ENCODE measurements at places on chromosomes 7 and 10.

DNA sequence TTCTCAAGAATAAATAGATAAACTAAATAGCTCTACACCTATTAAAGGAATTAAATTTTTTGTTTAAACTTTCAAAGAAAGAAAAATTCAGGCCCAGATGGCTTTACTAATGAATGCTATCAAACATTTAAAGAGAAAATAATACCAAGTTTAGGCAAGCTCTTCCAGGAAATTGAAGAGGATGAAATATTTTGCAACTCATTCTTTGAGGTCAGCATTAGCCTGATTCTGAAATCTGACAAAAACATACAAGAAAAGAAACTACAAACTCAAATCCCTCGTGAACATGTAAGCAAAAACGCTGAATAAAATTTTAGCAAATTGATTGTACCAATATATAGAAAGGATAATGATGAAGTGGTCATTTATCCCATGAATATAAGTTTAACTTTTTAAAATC is 93.4 kb downstream of the RTKN2 start:
- DNase-seq = no peak

GRCh38 chr10:110694820-110695538 is 50.8 kb downstream of the RBM20 start:
- DNase-seq = no peak

GRCh38 chr10:35300063-35300699 is 36.1 kb upstream of the CCNY start:
- DNase-seq = no peak

DNA sequence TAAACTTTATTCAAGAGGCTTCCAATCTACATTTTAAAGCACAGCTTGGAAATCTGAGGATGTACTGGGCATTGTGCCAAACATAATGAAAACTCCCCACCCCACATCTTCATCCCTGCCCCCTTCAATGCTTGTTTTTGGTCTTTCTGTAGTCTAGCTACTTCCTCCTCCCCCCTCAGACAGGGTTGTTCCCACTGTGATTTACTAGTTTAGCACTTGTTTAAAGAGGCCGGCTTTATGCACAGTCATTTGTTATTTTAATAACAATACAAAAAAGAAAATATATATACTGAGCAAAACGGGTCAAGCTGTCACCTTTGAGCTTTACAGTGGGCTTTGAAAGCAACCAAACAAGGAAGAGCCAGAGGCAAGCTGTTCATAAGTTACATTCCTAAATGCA is 132.6 kb downstream of the CHRM2 start:
- DNase-seq = no peak

DNA sequence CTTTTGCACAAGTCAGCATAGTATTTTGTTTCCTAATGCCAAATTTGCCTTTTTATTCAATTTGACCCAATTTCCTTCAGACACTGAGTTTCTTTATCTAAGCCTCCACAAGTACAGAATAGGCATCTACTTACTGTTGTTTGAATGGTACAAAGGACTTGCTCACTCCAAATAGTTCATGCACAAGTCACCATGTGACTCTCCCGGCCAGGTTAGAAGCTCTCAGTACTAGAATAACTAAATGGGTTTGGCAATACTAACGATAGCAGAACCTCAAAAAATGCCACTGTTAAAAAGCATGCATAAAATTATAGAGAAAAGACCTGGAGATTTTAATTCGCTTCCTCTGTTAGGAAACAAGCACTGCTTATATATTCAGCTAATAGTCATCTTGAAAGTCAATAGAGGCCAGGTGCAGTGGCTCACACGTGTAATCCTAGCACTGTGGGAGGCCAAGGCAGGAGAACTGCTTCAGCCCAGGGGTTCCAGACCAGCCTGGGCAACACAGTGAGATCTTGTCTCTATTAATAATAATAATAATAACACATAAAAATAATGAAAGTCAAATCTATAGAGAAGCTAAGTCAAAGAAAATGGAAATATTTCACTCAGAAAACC is 335.8 kb upstream of the MBL2 start:
- no peak for DNase-seq

GRCh38 chr10:123348691-123349572 is 194.7 kb downstream of the BUB3 start:
- no peak for DNase-seq

- DNase-seq = no peak
Observed at GRCh38 chr10:17125206-17125893, 4.3 kb downstream of the CUBN start.

DNA sequence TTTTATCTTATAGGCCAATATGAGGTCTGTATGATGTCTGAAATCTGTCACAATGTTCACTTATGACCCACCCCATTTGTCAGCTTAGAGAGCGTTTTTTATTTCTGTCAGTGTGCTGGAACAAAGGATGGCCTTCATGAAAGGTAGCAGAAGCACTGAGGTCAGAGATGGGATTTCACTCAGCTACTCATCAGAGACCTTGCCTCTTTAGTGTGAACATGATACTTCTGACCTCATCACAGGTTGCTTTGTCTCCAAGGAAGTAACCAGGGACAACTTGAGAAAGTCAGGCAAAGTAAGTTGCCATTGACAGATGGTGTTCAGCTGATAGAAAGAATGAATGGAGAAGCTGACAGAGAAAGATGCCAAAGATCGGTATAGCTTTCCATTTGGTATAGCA is 16.3 kb downstream of the YAE1 start:
- DNase-seq = no peak

DNA sequence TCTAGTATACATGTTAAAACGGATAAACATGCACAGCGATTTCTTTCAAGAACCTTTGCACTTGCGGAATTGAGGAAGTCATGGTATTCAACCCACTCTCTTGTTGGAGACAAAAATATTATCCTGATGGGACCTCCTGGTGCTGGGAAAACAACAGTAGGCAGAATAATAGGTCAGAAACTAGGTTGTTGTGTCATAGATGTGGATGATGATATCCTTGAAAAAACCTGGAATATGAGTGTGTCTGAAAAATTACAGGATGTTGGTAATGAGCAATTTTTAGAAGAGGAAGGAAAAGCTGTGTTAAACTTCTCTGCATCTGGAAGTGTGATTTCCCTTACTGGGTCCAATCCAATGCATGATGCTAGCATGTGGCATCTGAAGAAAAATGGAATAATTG is 6.9 kb downstream of the THNSL1 start:
- no peak for DNase-seq

- DNase-seq = no peak
Observed at GRCh38 chr10:15361131-15361530, 10.0 kb downstream of the FAM171A1 start.
